Midbrain (tissue), 1 donor: ENCODE measurements at places on chromosomes 2 and 18.

DNA sequence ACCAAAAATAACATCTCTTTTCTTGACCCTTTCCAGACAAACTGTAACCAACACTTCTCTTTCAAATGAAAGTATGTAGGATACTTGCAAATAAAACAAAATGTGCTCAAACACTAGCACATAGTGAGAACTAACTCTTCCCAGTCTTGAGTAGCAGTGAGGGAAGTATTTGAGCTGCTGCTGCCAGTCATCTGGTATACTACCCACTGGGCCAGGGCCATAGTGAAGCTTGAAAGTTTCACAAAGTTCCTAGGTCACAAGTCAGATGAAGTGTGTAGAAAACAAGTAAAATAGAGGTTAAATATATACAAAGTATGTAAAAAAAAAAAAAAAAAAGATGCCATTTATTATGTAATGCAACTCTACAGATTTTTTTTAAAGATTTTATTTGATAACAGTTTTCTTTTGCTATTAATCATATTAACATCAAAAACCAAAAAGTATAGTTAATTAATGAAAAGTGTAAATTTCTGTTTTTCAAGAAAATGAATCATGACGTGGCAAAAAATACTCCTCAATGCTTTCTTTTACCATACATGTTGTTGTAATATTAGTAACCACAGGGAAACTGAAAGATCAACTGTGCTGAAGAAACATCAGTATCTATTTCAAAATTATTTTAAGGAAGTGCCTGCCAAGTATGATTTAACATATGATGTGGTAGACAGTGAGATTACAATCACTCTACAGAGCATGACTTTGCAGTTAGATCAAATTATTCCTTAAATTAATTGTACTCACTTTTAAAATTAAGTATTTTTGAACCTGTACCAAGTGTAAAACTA, 21.6 kb upstream of the TRIB2 start:
- no peak for DNase-seq

DNA sequence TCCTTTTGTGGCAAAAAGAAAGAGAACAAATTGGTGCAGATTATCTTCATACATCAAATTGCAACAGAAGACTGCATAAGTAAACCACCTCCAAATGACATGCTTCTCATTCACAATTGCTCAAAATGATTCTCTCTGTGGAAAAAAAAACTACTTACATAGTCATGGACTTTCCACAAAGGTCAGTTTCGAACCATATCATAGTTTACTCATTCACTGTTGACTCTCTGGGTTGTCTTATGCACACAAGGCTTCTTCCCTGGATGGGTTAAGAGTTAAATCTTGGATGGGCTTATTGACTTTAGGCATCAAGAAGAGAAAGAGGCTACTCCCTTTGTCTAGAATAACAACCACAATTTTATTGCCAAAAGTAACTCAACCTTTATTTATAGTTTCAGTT, 91.3 kb upstream of the RAB27B start:
- DNase-seq, result no peak

GRCh38 chr18:74454279-74454751, 2.8 kb downstream of the DIPK1C start:
- peak; percentile 89 for DNase-seq

DNA sequence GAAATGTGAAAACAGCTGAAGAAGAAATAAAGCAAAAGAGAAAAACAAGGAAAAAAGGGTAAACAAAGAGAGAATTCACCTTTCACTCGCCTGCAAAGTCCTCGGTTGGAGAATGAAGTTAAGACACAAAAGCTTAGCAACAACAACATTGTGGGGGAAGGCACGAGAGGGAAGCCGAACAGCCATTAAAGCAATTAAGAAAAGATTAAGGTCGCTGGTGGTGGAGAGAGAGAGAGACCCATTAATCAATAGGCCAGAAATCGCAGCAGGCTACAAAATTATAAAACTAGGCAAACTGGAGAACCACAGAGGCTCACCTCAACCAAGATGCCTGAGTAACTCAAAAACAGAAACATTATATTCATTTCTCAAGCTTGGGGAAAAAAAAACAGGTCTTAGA, 120.0 kb upstream of the SIX3 start:
- DNase-seq, result no peak

DNA sequence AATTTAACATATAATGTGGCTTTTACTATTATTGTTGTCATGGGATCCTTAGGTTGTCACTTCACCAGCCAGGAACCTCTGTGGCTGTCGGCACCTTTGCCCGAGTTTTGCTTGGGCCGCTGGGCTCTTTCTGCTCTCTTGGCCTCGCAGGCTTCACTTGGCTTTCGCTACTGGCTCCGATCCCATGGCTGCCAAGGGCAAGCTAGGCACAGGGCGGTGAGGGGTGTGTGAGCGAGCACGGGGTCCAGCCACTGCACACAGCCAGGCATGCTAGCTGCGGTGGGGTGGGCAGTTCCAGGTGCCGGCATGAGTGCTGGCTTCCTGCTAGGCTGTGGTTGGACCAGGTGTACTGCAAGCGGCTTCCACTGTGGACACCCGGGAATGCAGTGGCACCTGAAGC, 23.4 kb upstream of the RAPGEF4 start:
- DNase-seq, result no peak

- DNase-seq, result no peak
Measured at GRCh38 chr2:72104821-72105588, 42.7 kb downstream of the CYP26B1 start.

DNA sequence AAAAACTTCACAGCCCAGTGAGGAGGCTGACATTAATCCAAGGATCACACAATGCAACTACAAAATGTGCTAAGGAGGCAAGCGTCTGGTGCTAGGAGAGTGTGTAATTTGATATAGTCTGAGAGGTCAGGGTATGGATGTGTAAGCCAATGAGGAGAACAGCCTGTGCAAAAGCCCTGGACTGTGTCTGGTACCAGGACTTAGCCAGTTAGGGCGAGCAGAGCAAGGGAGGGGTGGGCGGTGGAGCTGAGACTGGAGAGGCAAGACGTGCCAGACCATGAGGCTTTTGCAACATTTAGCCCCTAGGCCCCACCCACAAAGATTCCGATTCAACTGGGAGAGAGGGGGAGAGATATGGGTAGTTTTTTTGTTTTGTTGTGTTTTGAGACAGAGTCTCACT, 33.5 kb upstream of the SPRED2 start:
- DNase-seq, result no peak

GRCh38 chr2:233063269-233063975, 3.3 kb downstream of the INPP5D start:
- no peak for DNase-seq

GRCh38 chr18:23196119-23197007, 61.1 kb downstream of the CABLES1 start:
- DNase-seq, result no peak

- no peak for DNase-seq
Measured at GRCh38 chr18:59268721-59269562, 4.3 kb downstream of the RAX start.

- no peak for DNase-seq
Measured at GRCh38 chr18:47519277-47519676, 267.8 kb upstream of the SKOR2 start.

GRCh38 chr18:75544496-75544895, 117.0 kb upstream of the SMIM21 start:
- no peak for DNase-seq

DNA sequence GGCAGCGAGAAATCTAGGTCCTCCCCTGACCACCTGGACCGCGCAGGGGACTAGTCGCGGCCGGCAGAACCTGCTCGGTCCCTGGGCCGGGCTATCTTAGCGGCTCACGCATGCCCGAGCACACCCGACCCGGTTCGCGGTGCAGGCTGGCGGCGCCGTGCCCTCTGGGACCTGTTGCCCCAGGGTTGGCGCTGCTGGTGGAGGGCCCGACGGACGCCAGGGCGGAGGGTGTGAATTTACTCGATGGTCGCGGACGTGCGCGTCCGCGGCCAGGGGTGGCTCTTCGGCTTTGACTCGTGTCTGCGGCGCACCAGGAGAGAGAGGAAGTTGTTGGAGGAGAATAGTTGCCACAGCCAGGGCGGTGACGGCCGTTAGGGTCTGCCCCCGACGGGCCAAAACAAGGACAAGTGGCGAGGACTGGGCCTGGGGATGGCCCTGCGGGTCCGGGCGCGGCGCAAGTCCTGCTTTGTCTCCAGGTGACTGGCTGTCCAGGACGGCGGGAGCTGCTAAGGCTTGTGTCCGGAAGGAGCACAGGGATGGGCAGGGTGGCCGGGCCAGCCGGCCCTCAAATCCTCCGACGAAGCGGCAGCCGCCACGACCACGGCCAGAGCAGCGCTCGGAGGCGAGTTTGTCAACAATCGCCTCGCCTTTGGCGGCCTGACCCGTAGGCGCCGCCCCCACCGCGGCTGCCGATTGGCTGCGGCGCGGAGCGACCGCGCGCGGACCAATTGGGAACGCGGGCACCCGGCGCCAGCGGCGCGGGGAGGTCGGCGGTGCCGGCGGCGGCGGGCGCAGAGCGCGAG, 1.3 kb downstream of the BCL2L11 start:
- DNase-seq, result peak; percentile 90

GRCh38 chr2:181857483-181857882, 34.0 kb upstream of the ITPRID2 start:
- DNase-seq, result no peak

- DNase-seq, result no peak
Measured at GRCh38 chr2:187982668-187983067, 309.0 kb upstream of the GULP1 start.

GRCh38 chr2:222451224-222451674, 26.9 kb downstream of the SGPP2 start:
- no peak for DNase-seq

- no peak for DNase-seq
Measured at GRCh38 chr2:21356086-21356856, 232.5 kb downstream of the TDRD15 start.

DNA sequence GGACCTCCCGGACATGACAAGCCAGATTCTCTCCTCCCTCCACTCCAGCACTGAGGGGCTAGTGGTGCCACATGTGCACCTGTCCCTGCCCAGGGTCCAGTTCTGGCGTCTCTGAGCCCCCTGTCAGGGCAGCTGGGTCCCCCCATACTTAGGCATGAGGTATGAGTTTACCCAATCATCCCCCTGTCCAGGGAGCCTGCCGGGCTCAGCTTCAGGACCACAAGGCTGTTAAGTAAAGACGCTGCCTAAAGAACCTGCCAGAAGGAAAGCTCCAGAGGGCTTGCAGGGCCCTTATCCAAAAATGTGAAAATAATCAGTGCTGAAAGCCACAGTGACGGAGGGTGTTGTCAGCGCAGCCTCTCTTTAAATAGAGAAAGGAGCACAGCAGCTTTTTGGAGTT, 40.0 kb downstream of the SH3BP4 start:
- no peak for DNase-seq

- no peak for DNase-seq
Measured at GRCh38 chr18:21344860-21345259, 102.8 kb downstream of the GREB1L start.

GRCh38 chr2:219492575-219492974, 6.1 kb upstream of the GMPPA start:
- DNase-seq, result no peak

DNA sequence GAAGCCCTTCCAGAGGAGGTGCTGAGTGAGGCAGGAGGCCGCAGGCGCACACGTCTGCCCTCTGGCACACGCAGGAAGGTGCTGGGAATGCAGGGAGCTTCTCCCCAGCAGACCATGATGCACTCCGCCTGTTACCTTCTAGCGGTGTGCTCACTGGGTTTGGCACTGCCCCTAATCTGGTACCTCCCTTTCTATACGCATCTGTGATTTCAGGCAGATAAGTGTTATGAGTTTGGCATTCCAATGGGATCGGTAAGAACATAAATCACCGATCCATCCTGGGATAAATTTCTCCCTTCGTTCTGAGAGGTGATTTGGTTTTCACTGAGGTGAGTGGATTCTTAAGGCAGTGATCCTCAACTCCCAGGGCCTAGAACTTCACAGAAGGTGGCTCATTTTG, 34.6 kb downstream of the ODC1 start:
- DNase-seq, result no peak

DNA sequence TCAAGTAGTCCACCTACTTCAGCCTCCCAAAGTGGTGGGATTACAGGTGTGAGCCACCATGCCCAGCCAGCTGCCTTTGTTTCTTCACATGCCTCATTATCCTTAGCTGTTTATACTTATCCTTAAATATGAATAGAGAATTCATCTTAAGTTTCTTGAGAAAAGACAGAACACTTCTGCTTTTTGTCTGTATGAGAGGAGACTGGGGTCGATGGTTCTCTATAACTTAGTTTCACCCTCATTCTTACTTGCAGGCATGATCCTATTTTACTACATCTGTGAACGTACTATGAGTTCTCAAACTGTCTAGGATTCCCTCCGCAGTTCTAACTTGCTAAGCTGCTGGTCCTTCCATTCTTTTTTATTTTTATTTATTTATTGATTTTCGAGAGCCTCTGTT, 20.4 kb downstream of the PPM1B start:
- DNase-seq, result no peak

DNA sequence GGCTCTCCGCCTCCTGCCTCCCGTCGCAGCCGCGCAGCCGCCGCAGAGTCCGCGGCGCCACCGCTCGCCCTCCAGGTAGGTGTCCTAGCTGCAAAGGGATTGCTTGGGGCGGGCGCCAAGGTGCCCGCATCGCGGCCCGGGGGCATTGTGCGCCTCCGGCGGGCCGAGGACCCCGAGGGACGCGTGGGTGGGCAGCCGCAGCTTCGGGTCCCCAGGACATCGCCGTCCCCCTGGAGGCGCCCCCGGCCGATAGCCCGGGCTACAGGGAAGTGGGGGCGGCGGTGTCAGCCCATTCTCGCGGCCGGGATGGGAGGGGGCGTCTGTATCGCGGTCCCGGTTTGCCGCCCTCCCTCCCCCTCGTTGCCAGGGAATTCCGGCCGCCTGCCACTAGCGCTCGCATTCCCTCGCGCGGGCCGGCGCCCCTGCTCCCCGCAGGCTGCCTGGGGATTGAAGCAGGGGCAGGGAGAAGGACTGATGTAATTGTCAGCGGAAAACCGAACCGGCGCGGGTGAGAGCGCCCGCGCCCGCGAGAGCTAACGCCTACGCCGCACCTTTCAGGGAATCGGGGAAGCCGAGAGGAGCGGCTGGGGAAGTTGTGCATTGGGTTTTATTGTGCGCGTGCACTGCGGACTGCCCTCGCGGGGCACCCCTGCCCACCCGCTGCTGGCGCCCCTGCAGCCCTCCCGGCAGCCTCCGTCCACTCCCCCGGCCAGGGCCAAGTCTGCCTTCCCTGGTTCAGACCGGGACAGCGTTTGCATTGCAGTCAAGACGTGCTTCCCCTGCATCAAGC, 483 bp downstream of the OSBPL6 start:
- DNase-seq, result peak; percentile 46
